ENCODE measurements at places on chromosomes 2 and 18. TPM values are rescaled to one million over a fixed set of nuclear protein-coding genes. Genes with fewer than 3 reads are reported as not detected.

DNA sequence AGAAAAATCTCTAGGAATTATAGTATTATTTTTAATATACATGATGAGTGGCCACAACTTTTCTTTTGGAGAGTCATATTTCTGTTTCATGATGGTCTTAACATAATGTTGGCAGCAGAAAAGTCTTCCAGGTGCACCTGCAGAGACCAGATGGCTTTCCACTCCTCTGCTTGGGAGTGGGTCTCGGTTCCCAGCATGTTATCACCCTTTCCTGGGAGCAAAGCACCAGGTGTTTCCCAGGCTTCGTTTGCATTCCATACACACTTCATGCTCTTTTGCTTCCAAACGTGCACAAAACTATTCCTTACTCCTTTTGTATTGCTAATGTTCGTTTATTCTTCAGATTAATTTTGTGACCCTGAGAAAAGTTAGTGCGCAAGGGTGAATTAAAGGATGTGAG is 305.2 kb downstream of the CDH2 start:
- no peak overlapping the region for H3K27ac ChIP-seq
- H3K36me3 ChIP-seq, result no peaks in the 10 kb centered on the region
- no peak for DNase-seq
- no peaks in the 10 kb centered on the region for H3K4me1 ChIP-seq
- no peaks in the 10 kb centered on the region for H3K27me3 ChIP-seq
- no peak overlapping the region for H3K4me3 ChIP-seq

The ME2 gene
- 37.3 TPM for total RNA-seq

DNA sequence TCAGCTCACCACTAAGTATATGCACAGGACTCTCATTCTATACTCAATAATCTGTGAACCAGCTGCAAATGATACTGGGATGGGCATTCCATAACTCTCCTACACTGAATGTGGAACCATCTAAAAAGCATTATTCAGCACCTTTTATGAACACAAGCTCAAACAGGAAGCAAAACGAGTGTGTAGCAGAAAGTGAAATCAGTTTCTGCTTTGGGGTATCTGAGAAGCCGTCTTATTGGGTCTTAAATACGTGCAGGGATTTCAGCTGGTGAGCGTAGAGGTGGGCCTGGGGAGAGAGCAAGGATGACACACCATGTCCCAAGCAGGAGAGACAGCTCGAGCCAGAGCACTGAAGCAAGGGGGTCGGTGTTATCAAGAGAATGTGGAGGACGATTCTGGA is 120.0 kb upstream of the TTN start:
- H3K4me1 ChIP-seq, result no peaks in the 10 kb centered on the region
- H3K4me3 ChIP-seq, result peak overlapping the region; percentile 10
- DNase-seq, result no peak
- H3K27me3 ChIP-seq, result no peaks in the 10 kb centered on the region
- H3K36me3 ChIP-seq, result no peaks in the 10 kb centered on the region

The SNRNP200 gene
- total RNA-seq, result 109 TPM

The CACNB4 gene
- total RNA-seq, result 1.6 TPM

DNA sequence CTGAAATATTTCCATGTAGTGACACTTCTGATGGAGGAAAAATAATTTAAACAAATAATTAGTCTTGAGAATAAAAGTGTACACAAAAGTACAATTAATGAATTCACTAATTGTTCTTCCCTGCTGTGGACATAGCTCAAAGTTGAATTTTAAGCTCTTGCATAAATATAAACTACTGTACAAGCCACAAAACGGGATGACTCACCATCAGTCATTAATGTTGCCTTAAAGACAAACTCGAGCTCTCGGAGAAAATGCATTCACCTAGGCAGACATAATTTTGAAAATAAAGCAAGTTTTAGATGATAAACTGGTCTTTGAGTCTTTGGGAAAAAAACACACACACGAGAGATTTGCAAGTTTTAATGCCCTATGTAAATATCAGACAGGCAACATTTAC is 436.4 kb downstream of the ZNF521 start:
- no peak overlapping the region for H3K4me3 ChIP-seq
- no peaks in the 10 kb centered on the region for H3K36me3 ChIP-seq
- DNase-seq, result no peak
- H3K4me1 ChIP-seq, result no peaks in the 10 kb centered on the region
- no peaks in the 10 kb centered on the region for H3K27me3 ChIP-seq
- H3K27ac ChIP-seq, result no peak overlapping the region

DNA sequence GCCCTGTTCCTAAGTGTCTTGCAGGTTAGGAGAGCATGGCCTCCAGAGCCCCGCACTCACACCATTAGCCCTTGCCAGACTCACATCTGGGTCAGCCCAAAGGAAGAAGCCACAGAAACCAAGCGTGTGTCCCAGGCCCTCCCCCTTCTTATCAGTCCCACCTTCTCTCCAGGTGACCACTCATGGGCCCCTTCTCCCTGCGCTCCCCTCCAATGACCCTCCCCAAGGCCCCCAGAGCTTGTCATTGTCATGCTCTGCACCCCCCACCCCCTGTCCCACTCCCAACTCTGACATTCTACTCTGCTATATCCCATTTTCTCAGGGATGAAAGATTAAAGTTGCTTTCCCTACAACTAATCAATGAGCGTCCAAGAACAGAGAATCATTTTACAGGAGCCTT is 30.1 kb downstream of the CAPN14 start:
- H3K4me3 ChIP-seq, result no peak overlapping the region
- H3K27me3 ChIP-seq, result no peaks in the 10 kb centered on the region
- no peaks in the 10 kb centered on the region for H3K36me3 ChIP-seq
- no peaks in the 10 kb centered on the region for H3K4me1 ChIP-seq
- H3K27ac ChIP-seq, result no peak overlapping the region

DNA sequence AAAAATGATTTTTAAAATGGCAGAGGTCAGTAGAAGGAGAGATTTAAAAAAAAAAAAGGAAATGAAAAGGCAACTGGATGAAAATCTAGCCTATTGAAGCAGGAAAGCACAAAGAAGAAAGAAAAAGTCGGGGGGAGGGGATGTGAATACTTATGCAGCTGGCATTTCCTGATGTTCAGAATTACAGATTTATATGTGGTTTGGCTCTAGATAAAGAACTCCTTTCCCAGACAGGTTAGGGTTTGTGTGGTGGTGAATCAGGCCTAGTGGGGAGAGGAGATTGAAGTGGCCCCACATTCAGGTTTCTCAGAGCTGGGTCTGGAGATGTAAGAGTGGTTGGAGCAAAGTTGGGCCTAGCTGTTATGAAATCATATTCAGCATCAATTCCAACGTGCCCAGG is 394.4 kb downstream of the FIGN start:
- DNase-seq, result no peak
- no peak overlapping the region for H3K4me3 ChIP-seq
- no peak overlapping the region for H3K27ac ChIP-seq
- H3K36me3 ChIP-seq, result no peaks in the 10 kb centered on the region
- H3K4me1 ChIP-seq, result no peaks in the 10 kb centered on the region

The PSD4 gene
- total RNA-seq, result 40.3 TPM

DNA sequence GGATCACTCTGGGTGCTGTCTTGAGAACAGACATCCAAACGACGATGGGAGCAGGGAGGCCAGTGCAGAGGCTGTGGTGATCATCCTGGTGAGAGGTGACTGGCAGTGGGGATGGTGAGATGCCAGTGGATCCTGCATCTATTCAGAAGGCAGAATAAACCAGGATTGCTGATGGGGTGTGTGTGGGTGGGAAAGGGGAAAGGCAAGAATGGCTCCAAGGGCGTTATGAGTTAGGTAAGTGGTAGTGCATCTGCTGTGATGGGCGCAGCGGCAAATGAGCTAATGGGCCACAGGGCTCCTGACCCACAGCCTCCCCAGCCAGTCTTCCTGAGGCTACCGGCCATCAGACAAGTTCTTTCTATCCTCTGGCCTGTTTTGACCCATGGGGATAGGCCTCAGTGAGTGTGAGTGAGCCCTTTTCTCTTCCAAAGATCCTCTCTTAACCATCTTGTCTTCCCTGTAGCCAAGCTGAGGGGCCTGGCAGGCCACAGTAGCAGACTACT is 29.6 kb downstream of the SERTAD2 start:
- no peak overlapping the region for H3K27ac ChIP-seq
- H3K4me3 ChIP-seq, result no peak overlapping the region
- no peak for DNase-seq
- H3K27me3 ChIP-seq, result no peaks in the 10 kb centered on the region
- H3K36me3 ChIP-seq, result no peaks in the 10 kb centered on the region
- H3K4me1 ChIP-seq, result no peaks in the 10 kb centered on the region

The KLHL41 gene
- total RNA-seq, result 0.64 TPM

The ABCA12 gene
- total RNA-seq, result 4.0 TPM

The HTRA2 gene
- total RNA-seq, result 32.1 TPM

DNA sequence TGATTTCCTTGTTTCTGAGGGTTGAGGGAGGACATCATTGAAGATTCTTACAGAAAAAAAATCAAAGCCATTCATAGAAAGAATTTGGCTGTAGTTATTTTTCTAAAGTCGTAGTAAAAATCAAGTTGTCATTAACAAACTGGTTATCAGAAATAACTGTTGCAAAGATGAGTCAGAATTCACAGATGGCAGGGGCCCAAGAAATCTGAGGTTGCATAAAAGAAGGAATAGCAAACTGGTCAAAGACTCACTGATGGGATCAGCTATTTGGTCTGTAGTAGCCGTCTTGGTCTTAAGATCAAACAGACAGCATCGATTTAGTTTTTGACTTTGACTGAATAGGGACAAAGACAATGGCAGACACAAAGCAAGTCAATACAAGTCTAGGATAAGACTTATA is 334.3 kb downstream of the FIGN start:
- no peaks in the 10 kb centered on the region for H3K36me3 ChIP-seq
- no peaks in the 10 kb centered on the region for H3K27me3 ChIP-seq
- no peaks in the 10 kb centered on the region for H3K4me1 ChIP-seq
- H3K27ac ChIP-seq, result no peak overlapping the region
- DNase-seq, result no peak
